RWPE2 (cell line): ENCODE measurements at places on chromosomes 3 and 15.
A peak's percentile ranks its signal among the peaks of the same experiment; 100 is the strongest.

- DNase-seq, result no peak
Observed at GRCh38 chr15:87631093-87631492, 625.4 kb downstream of the NTRK3 start.

GRCh38 chr3:133662278-133662651, 524 bp upstream of the TOPBP1 start:
- no peak for DNase-seq

DNA sequence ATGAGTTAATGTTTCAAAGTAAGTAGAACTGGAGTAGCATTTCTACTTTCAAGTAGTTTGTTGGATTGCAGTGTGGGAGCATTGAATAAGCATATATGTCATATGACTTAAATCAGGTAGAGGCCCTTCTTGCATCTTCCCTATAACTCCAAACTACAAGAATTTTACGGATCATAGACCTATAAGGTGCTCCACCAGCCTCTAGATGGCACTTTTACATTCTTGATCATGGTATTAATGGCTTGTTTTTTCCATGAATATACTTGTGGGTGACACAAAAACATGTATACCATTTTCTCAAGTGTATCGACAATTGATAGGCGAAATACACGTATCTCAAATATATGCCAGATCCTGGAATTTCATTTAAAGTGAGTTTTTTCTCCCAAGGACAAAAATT, 311.1 kb downstream of the ZPLD1 start:
- DNase-seq, result no peak

- DNase-seq, result no peak
Observed at GRCh38 chr3:72306800-72307341, 521.9 kb upstream of the PROK2 start.

GRCh38 chr3:42755681-42756578, 17.1 kb downstream of the CCDC13 start:
- peak; percentile 13 for DNase-seq

DNA sequence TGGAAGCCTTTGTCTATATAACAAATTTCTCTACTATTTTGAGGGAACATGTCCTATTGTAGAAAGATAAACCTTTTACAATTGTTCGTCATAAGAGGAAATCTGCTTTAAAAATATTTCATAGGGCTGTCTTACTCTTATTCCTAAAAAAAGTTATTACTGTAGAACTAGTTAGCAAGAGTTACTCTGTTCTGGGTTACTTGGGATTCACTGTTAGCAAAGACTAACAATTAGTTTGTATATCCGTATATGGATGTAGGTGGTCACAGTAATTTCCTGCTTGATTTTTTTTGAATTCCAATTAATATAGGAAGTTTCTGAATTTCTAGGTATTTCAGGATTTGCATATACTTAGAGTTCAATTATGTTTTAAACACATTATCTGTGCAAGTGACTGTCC, 413.5 kb downstream of the RBMS3 start:
- DNase-seq, result no peak

- no peak for DNase-seq
Observed at GRCh38 chr3:172125053-172125452, 85.7 kb downstream of the FNDC3B start.

DNA sequence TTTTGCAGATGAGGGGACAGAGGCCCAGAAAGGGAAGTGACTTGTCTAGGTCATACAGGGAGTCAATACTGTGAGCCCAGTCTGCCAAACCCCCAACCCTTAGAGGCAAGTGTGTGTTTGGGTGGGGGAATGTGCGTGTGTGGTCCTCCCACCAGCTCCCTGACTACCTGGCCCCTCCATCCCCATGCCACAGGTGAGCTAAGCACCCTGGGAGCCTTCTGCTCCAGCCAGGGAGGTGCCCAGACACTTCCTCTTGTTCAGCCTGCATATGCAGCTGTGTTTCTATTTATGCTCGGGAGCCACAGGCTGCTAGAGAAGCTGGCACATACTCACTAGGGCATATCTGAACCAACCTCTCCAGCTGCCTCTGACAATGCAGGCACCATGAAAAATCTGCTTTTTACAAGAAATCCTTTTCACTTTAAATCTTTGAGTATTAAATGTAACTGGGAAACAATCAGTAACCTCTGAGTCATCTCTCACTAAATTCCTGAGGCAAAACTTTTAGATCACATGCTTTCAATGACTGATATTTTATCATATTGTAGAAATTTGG, 20.7 kb downstream of the TBC1D2B start:
- no peak for DNase-seq

- no peak for DNase-seq
Observed at GRCh38 chr3:8851703-8852102, 82.3 kb upstream of the OXTR start.

- DNase-seq, result no peak
Observed at GRCh38 chr3:105865867-105866350, 2.9 kb downstream of the CBLB start.

- DNase-seq, result peak; percentile 85
Observed at GRCh38 chr15:79170256-79170664, 79.7 kb upstream of the RASGRF1 start.

- DNase-seq, result no peak
Observed at GRCh38 chr3:141009496-141009895, 41.7 kb upstream of the SPSB4 start.

DNA sequence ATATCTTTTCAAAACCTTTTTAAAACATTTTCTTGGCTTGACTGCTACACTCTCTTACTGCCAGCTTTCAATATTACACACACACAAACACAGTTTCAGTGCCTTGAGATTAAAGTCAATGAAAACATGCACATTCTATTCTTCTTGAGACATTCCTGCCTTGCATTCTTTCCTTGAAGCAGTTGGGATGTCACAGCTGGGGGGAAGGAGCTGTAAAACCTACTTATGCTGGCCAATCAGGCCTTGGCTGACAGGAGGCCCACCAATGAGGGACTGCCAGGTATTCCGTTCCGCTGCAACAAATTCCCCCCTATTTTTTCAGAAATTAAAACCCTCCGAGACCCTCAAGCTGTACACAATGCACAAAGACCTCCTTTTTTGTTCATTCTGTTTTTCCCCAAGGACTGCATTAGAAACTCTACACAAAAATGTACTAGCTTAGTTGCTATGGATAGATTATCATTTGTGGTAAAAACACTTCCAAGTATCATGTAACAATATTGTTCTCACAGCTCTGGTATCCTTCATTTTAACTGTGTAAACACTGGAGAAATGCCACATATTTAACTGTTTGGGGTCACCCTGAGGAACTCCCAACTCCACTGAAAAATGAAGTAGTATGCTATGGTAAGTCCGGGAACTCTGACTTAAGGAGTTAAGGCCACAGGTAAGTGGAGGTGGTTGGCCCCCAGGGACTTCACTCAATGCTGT, 18.5 kb downstream of the FSTL1 start:
- DNase-seq, result no peak

DNA sequence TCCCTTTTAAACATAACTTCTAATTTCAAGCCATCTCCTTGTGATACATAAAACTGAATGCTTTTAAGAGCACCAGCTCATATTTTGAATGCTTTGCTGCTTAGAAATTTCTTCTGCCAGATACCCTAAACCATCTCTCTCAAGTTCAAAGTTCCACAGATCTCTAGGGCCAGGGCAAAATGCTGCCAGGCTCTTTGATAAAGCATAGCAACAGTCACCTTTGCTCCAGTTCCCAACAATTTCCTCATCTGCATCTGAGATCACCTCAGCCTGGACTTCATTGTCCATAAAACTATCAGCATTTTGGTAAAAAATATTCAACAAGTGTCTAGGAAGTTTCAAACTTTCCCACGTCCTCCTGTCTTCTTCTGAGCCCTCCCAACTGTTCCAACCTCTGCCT, 17.5 kb downstream of the OSTN start:
- no peak for DNase-seq

GRCh38 chr3:114646526-114646925, 352.7 kb downstream of the TIGIT start:
- no peak for DNase-seq

DNA sequence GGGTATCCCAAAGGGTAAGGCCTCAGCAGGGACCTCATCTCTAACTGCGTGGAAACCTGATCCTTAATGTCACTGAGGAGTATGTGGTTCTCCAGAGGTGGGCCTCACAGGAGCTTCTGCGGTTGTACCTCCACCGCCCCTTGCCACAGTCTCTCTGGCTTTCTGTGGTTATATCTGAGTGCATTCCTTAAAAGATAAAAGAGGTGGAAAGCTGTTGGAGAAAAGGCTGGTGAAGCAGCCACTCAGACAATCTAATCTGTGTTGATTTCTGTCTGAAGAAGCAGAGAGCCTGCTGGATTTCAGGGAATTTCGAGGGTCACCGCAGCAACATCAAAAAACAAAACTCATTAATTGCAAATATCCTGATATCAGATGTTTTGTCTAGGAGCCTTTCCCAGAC, 51.4 kb downstream of the SEMA6D start:
- DNase-seq, result no peak

DNA sequence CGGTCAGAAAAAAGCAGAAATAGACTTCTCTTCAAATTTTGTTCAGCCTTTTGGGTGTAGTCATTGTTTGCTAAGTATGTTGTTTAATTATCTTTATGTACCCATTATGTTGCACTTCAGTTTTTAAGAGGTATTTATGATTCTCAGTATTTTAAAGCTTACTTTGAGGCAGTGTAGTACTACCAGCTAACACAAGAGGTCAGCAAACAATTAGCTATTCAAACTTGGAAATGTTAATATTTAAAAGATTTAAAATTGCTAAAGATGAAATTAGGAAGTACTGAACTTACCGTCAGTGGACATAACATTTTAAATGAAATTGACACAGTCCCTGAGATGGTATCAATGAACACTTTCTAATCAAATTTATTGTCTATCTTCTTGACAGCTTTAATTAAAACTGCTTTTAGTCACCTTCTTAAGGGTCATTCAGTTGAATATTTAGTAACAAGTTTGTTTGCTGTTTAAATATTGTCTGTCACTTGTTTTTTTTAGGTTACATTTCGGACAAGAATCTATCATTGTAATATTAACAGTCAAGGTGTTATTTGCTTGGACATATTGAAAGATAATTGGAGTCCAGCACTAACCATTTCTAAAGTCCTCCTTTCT, 28.1 kb downstream of the NKIRAS1 start:
- DNase-seq, result no peak

GRCh38 chr15:64071931-64072765, 21.5 kb downstream of the CIAO2A start:
- DNase-seq, result no peak

DNA sequence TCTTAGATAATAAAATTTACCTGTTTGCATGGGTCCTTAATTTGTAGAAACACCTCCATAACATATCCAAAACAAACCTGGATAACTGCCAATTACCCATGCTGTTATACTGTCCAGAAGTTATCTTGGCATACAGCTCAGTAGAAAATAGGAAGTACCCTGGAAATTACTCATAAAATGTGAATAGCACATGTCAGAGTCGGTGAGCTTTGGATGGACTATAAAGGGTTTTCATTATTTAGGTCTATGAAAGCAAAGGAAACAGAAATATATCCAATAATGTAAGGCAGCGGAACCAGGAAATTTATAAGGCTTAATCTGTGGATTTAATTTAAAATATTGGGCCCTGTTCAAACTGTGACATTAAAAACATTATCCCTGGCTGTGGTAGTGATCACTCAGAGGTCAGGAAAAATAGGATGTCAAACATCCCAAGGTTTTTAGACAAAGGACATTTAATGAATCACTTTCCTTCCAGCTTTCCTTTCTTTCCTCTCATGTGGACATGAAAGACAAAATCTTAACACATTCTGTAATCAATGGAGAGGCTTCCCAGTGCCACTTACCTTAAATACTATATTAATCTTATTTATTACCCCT, 459.0 kb upstream of the DPH6 start:
- DNase-seq, result no peak

DNA sequence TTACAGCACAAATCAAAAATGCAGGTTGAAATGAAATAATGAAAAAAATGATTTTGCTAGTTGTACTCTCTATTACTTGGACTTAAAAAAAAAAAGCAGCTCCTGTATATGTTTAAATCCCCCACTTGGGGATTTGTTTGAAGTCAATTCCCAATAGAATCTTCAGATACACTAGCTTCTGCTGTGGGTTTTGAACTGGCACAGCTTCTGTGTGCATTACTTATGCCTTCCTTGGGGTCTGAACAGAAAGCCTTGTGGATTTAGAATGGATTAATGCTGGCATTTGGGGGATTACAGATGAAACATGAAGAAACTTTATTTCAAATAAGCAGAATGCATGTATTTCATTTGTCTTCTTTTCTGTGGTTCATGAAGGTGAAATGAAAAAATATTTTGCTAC, 513.2 kb upstream of the TBL1XR1 start:
- no peak for DNase-seq

GRCh38 chr3:42830437-42831320, 21.4 kb downstream of the ACKR2 start:
- no peak for DNase-seq

DNA sequence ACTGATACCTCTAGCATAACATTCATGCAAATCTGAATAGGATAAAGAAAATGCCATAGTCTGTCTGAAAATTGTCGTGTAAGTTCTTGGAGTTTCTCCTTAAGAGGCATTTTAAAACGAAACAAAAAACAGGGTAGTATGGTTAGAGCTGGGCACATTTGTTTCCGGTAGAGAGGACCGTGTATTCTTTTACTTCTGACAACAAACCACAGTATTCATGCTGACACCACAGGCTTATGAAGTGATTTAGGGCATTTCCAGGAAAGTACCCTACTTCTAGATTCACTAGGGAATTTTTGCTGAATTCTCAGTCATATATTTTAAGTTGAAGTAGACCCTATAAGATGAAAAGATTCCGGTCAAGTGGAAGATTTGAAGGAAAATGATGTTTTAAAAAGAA, 541.3 kb downstream of the UNC13C start:
- DNase-seq, result no peak
